GM12878 (cell line): ENCODE measurements at places on chromosomes 3 and 15.

DNA sequence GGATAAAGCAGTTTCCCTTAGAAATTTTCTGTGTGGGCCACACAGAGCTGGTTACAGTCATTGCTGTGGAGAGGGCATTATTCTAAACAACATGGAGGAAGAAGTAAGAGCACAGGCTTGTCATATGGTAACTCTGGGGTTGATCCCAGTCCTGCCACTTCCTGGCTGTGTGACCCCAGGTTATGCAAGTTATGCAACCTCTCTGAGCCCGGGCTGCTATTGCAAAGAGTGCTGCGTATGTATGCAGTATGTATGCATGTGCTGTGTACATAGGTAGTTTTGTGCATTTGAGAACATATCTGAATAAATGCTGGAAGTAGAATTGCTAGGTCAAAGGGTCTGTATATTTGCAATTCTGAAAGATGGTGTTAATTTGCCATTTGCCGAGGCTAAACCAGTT is 9.2 kb downstream of the SPSB4 start:
- DNase-seq, result no peak

DNA sequence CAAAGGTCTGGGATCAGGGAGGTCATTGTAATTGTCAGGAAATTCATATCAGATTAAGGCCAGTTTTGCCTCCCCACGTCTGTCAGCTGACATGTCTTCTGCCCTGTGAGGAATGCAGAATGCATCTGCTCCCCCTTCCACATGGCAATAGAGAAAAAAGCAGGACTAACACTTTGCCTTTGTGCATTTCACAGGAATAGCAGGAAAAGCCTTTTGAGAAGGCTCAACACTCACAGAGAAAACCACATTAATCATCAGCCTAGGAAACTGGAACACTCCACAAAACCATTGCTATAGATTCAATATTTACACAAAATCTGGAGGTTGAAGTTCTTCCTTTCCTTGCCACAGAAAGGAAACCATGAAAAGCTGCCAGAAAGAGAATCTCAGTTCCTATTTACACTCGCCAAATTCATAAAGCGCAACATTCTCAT is 165.2 kb upstream of the HES1 start:
- no peak for DNase-seq

DNA sequence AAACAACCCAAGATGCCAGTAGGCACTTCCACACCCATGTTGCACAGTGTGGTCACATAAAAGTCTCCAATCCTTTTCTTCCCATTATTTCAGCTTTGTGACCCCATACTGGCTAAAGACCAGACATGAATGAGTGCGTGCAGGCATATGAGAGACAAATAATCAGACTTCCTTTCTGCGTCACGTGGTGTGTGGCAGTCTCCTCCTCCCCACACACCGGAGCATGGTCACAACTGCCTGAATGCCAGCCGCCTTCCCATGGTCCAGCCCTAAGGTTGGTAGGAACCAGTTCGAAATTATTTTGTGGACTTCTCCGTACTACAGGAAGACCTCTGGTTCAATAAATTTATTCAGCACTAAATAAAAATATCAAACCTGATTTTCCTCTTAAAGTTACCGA is 65.5 kb downstream of the VGLL4 start:
- no peak for DNase-seq

DNA sequence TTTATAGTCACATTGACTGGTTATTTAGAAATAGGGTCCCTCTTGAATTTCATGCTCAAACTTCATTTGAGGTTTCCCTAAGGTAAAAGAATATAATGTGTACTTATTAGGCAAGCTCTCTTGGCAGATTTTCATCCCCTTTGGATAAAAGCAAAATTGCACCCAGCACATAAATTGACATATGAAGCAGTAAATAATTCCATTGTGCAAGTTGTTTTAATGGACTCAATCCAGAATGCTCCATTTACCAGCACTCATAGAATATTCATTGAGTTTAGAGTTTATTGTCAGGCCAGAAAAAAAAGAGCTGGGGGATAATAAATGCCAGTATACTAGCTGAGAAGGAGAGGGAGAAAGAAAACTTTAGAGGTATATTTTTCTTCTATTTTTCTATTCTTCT is 136.8 kb downstream of the TPRG1 start:
- DNase-seq, result no peak

DNA sequence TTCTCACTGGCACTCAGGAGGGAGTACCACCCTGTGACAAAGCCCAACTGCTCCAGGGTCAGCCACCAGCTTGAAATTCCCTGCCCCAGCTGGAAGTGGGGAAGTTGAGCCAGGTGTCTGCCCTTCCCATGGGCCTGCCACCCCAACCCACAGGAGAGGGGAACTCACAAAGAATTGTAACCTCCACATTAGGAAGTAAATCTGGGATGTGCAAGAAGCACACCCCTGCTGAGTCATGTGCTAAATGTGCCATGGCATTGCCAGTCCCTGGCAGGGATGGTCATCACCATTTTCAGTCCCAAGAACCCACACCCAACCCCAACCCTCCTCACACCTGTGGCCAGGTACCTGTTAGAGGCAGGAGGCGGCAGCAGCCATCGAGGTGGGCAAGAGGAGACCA is 165.2 kb upstream of the THBS1 start:
- DNase-seq, result no peak

DNA sequence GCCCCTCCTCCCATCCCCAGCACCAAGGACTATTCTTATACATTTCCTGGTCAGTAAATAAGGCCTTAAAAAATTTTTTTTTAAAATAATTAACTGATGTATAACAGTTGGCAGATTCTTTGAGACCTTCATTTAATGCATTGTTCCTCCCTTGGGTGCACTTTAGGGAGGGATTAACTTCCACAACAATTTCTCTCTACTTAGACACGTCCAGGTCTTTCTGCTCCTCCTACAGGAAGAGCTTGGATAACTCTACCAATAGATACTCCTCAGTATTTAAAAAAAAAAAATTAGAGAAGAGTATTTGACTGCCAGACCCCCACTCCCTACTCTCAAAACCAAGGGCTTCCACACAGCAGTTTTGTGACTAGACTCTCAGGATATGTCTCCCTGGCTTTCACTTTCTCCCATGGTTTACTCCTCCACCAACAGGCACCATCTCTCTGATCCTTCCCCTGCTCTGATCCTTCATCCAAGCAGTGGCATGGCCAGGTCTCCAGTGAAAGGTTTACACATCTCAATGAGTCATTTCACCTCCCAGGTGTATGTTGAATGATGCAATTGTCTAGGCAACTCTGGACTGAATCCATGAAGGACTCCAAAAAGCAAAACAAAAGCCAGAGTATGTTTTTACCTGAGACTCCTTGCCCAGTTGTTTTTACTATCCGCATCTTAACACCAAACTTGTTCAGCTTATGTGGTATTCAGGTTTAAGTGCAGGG is 7.4 kb downstream of the ZIC4 start:
- no peak for DNase-seq

GRCh38 chr3:191781044-191781443 is 320.1 kb downstream of the PYDC2 start:
- DNase-seq, result no peak

DNA sequence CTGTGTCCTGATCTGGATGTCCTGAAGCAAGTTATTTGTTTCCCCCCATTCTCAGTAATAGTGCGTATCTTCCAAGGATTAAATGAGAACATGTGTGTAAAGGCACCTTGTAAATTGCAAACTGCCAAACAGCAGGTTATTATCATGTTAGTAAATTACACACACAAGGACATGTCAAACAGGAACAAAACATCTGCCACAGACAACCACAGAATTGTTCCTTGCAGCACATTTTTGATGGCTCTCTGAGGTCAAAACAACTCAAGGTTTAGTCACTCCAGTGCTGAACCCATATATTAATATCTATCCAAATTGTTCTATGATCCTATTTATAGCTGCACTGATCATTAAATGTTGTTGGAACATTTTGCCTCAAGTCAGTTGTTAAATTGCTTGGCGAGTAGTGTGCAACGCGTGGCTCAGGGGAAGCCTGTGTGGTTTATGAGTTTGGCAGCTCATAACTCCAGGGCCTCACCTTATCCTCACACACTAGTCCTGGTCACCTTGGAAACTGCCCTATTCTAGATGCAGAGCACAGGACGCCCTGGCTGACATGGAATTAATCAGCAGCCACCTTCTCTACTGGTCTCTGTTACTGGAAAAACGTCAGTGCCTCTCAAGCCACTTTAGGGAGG is 46.3 kb upstream of the CDV3 start:
- DNase-seq, result no peak

GRCh38 chr3:129181819-129182218 is 1.9 kb downstream of the CNBP start:
- no peak for DNase-seq

DNA sequence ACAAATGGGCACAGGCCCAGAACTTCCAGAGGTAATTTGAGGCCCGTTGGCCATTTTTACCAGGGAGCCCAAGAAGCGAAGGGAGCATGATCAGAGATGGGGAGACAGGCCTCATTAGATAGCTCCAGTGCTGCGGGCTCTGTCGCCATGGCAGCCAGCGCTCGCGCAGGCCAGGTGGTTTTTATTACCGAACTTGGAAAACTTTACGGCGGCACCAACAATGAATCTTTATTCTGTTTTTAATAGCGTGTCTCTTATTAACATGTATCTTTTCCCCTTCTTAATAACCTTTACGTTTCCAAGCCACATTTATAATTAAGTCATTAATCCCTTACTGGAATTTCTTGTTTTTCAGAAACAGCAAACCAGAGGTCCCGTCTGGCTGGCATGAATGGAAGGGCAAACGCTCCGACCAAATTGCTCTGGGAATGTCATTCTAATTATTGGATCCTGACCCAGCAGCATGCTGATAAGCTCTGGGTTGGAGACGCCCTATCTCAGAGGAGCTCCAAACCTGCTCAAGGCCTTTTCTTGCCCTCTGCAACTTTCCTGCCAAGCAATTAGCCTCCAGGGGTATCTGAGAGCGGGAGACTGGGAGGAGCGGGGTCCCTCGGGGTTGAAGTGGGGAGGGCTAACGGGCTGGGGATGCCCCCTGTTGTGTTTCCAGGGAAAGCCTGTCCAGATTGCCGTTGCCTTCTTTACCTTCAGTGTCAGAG is 256.4 kb downstream of the TLE3 start:
- DNase-seq, result no peak

DNA sequence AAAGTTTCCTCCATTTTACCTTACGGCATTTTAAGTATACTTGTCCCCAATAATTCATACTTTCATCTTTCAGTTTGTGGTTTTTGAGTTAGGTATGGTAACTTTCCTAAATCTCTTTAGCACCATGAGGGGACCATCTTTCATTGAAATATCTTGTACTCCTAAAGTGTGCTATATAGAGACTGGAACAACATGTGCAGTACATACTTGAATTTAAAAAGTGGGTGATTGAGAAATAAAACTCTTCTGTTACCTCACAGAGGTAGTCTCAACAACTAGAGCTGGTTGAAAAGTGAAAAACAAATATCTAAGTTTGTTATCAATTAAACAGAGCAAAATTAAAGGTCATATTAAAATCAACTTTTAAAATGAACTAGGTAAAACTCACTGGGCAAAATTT is 423.1 kb downstream of the ROBO2 start:
- no peak for DNase-seq

DNA sequence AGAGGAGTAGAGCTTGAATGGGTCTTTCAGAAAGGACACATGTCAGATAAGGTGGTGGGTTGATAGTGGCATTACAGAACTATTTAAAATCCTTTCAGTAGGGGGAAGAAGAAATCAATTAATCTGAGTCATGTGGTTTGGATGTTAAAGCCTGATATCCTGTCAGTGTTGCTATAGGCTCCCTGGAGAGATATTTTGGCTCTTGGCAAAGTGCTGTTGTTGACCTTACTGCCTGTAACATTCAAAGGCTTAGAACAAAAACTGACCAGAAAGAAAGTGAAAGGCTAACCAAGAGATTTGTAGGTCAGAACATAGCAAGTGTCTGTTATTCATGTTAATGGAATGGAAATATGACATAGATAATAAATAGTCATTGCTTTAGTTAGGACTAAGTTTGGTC is 552.9 kb downstream of the DIPK2A start:
- DNase-seq, result no peak

DNA sequence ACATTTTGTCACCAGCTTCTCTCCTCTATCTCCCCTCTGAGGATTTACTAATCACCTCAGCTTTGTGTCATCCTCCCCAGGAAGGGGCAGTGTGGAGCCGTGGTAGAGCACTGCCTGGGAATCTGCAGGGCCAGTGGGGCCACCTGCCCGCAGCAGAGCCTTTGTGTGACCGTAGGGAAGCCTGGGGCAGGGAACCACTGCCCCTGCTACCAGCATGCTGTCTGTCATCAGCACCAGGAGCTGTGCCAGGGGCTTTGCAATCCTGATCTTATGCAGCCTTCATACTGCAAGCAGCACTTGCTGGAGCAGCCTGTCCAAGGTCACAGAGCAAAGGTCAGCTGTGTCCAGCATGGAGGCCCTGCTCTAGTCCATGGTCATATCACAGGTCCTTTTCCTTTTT is 170.2 kb upstream of the IL12A start:
- DNase-seq, result no peak

GRCh38 chr3:165983284-165983683 is 146.1 kb upstream of the BCHE start:
- DNase-seq, result no peak

DNA sequence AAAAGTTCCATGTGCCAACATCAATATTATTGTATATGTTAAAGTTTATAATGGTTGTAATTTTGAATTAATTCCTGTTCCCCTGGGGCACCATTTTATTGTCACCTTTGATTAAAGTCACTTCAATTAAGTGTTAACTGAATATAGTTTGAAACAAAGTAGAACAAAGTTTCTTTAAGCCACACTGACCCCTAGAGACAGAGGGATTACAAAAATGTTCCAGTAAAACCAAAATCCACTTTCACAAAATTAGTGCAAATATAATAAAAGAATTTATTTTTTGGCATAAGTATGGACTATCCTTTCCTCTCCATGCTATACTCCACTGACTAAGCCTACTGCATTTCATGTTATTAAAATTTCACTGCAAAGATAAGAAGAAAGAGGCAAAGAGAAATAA is 123.9 kb downstream of the ZMAT3 start:
- DNase-seq, result no peak

DNA sequence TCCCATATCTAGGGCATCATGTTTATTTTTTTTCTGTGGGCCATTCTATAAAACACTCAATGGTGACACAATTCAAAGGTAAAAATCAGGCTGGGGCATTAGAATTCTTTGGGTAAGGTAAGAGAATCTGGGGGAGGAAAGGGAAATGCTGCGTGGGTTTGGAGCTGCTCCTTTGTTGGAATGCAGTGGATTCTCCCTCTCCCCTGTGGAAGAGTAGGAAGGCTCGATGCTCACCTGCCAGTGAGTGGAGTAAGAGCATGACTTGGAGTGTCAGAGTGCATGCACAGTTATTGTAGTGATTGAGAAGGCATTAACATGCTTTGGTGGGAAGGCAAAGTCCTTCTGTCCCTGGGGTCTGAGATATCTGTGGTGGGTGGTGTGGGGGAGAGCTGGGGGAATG is 280.0 kb downstream of the PDCD6IP start:
- DNase-seq, result no peak

DNA sequence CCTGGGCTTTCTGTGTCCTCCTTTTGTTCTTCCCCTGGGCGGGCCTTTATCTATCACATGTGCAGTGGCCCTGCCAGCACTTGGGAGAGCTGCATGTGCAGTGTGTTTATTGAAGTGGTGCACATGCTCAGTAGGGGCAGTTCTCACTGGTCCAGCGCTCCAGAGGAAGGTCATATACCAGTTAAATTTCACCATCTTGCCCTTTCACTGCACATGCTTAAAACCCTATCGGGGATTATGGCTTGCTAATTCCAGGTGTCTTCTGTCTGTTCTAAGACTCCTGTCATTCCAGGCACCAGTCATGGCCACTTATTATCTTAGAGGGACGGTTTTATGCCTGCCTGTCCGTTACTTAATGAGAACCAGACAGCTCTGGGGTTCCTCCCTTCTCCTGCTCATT is 52.2 kb downstream of the ROPN1B start:
- no peak for DNase-seq
